ENCODE measurements at places on chromosomes 1 and 21.

DNA sequence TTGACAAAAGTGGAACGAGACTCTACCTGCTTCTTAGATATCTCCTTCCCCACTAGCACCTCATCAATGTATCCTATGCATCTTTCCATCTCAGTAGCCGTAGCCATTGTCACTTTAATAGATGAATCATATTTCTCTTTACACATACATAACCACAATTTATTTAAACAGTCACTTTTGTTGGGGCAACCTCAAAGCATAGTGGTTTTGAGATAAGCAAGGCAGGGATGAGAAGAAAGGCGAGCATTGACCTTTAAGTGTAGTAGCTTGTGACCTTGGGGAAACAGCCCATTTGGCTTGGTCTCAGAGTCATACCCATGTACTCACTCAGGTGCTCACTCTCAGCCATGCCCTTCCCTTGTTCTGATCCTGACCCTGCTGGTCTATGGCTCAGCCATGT lies 260.1 kb downstream of the C1orf94 start:
- DNase-seq, result no peak

DNA sequence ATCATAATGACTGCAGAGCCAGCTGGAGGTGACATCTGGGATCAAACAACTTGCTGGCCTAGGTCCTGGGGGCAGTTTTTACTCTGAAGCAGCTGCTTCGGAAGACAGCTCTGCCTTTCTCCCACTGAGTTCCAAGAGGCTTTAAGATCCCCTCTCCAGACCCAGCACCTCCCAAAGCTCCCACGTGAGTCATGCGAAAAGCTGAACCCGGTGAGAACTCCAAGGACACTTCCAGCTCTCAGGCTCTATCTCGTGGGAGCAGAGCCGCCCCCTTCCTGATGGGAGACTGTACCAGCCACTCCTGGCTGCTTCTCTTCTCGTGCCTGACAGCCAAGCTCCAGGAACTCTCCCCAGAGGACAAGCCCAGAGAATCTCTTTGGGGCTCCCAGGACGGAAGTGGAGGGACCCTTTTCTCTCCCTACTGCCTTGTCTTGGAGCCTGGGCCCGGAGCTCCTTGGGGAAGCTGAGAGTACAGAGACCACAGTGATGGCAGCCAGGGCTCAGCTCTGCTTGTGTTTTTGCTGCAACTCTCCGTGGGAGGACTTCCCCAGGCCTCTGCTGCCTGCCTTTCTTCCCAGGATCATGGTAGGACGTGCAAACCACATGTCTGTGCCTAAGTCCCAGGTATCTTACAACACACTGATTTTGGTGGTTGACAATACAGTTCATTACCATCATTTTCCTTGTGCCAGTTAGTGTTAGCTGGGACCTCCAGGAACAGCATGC lies 40.6 kb downstream of the STUM start:
- no peak for DNase-seq

GRCh38 chr1:207836591-207837347 lies 74.2 kb downstream of the CD34 start:
- DNase-seq, result no peak

DNA sequence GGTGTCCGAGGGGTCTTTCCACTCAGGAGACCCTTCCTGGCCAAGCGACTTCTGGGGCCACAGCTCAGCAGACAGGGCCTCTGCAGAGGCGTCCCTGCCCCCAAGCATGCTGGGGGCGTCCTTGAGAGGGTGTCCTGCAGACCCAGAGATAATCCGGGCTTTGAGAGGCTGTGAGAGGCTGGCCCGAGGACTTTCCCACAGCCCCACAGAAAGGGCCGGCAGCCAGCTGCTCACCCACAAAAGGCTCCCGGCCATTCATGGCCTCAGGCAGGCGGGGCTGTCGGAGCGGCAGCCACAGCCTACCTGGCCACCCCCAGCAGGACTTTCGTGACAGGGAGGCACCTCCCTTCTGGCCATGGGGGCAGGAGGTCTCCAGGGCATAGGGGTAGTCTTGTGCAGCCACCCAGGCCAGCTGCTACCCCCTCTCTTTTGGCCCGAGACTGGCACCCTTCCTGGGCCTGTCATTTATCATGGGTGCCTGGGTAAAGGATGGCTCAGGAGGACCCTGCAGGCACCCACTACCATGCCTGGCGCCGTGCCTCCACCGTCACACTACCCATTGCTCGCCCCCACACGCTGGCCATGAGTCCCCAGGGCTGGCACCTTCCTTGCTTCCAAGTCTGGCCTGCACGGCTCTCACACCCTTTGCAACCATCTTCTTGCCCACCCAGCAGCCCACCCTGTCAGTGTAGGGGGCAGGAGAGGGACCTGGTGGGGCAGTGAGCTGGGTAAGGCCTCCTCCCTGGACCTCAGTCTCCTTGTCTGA lies 11.1 kb upstream of the TNFRSF14 start:
- no peak for DNase-seq

- peak; percentile 6 for DNase-seq
These were observed 101.2 kb downstream of the AKT3 start for GRCh38 chr1:243748706-243749283.

GRCh38 chr1:151518936-151519335 lies 7.7 kb downstream of the CGN start:
- no peak for DNase-seq

DNA sequence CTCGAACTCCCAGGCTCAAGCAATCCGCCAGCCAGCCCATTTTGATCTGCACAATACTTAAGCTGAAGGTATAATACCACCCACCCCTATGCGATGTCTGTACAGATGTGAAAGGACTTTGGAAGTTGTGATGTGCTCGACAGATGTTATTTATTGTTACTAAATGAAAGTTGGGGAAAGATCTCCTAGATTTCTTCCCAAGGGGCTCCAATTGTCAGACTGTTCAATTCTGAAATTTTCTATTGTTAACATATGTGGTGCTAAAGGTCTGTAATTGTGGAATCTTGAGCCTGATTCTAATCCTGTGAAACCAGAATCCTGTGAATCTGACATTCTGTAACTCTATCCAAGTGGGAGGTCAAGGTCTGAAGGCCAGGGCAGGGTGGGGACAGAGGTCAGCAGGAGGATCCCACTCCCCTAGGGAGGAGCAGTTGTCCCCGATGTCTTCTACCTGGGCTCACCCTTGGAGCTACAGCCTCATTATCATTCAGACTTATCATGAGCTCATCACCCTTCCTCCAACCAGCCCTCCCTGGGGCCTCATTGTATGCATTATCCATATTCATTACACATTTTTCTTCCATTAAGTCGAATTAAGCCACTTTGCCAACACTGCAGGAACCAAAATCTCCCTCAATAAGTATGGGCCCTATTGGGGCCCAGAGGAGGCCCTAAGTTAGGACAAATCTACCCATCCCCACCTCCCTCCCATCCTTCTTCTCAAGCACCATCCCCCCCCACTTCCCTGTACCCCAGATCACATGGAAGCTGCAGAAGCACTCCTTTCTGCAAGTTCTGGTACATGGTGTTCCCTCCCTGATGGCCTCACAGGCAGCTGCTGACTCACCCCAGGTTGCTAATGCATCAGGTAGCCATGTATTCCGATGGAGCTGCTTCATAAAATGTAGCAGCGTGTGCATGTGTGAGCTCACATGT lies 32.3 kb downstream of the SHISAL2A start:
- no peak for DNase-seq

DNA sequence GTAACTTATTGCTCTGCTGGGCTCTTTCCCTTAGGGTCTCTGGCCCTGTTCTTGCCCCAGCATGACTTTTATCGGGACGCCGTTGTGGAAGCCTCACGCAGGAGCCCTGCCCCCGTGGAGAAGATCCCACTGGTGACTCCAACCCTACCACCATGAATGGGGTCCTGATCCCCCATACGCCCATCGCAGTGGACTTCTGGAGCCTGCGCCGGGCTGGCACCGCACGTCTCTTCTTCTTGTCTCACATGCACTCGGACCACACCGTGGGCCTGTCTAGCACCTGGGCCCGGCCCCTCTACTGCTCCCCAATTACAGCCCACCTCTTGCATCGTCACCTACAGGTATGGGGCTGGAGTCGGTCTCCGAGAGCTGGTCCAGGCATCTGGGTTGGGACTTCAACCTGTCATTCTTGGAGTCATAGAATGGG lies 322 bp downstream of the DCLRE1B start:
- no peak for DNase-seq

- DNase-seq, result no peak
These were observed 99.5 kb downstream of the LACTBL1 start for GRCh38 chr1:22872981-22873664.

- no peak for DNase-seq
These were observed 2.0 kb downstream of the PDPN start for GRCh38 chr1:13585612-13585991.

GRCh38 chr1:9891207-9891606 lies 18.9 kb downstream of the CTNNBIP1 start:
- DNase-seq, result no peak

DNA sequence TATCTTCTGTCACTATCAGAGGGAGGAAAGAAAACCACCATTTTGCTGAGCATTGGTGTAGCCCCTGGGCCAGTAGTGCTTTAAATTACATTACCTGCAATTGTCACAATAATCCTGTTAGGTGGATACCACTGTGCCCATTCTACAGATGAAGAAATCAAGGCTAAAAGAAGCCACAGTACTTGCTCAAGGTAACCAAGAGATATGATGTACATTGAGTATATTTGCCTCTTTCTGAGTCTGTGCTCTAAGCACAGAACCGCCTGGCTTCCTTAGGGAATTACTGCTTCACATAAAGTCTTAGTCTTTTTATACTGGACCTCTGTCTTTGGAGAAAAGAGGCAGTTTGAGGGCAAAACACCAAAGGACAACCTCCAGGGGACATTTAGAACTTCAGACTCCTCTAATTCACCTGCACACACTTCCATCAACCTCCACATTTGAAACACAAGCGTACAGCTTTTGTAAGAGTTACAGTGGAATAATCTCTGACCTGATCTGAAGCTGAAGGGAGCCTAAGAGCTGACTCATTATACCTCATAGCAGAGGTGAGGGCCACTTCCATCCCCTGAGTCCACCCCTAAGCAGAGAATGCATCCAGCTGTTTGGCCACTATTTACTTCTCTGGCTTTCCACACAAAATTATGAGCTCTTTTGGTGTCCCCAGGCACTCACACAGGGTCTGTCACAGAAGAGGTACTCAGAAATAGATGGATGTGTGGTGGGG lies 61.8 kb downstream of the PLPP3 start:
- no peak for DNase-seq

GRCh38 chr1:158998781-158999161 lies 10.9 kb upstream of the IFI16 start:
- DNase-seq, result peak; percentile 32

DNA sequence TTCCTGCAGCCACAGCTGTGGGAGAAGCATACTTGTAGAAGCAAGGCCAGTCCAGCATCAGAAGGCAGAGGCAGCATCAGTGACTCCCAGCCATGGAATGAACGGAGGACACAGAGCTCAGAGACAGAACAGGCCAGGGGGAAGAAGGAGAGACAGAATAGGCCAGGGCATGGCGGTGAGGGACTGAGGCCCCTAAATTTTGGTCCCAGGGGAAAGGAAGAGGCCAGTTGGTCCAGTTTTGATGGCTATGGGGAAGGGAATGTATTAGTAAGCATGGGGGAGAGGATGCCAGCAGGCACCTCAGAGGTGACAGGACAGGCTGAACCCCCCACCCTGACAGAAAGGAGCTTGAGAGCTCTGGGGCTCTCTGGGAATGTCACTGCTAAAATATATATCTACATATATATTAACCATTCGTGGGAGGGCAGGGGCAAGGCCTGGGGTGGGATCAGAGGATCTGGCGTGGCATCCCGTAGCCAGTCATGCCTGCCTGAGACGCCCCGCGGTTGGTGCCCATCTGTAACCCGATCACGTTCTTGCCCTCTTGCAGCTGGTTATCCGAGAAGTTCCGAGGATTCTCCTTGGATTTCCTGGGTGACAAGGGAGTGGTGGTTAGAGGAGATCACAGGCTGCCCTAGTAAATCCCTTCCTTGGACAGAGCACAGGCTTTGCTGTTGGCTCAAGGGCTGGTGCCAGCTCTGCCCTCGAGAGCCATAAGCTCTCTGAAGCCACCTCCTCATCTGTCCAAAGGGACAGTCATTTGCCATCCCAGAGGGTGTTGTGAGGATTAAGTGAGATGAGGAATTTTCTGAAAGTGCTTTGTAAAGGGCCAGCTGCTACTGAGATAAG lies 6.7 kb downstream of the TAGLN2 start:
- no peak for DNase-seq

DNA sequence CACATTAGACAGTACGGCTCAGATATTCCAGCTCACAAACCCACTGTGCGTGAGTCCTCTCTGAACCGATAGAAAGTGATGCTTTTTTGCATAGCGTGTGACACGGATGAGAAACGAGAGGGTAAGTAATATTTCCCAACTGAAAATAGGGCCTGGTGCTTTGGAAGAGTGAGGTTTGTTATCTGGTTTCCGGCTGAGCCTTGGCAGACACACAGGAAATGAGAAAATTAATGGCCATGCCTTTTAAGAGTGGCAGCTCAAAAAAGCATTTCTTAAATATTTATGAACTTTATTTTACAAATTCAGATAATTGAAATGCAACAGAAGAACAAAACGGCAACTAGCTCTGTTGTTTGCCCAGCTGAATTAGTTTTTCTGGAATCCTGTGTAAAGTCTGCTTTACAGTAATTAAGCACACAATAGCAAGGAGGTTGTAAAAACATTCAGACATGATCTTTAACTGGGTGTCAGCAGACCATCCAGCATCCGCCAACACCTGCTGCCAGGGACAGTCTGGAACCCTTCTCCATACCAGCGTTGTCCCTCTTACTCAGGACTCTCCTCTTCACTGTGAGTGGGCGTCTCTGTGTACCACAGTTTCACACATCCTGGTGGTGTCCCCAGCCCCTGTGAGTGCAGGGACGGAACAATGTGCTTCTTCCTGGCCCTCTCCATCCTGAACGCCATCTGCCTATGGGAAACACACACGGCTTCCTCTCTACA lies 155.4 kb downstream of the PGBD5 start:
- no peak for DNase-seq

- no peak for DNase-seq
These were observed 90.1 kb downstream of the OMA1 start for GRCh38 chr1:58456470-58456869.

- no peak for DNase-seq
These were observed 327.5 kb upstream of the POGK start for GRCh38 chr1:166511761-166512160.

DNA sequence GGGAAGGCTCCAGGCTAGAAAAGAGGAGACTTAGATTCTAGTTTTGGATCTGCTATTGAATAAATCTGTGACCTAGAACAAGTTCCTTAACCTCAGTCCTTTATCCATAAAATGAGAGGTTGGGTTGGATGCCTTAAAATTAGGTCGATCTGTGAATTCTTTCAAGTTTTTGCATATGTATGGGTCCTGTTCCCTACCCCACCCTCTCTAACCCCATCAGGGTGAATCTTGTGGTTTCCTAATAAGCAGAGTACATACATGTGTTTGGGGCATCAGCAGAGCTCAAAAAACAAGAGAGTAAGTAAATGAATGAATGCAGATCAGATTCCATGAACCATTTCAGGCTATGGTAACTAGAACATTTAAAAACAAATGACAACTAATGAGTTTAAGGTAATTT lies 6.2 kb downstream of the SPRR4 start:
- DNase-seq, result no peak

DNA sequence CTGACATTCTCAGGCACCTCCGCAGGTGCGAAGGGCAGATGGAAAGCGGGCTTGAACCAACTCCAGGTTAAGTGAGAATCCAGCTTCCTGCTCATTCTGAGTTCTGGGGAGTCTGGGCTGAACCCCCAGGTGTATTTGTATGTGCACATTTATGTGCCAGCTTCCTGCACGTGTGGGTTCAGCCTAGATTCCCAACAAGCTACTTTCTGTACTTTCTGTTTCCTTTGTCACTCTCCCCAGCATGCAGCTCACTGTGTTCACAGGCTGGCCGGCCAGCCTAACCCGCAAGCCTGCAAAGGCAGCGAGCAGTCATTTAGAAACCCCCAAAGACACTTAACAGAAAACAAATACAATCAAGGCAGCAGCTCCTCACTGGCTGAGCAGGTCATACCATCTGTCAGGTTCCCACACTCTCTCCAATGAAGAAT lies 1.3 kb upstream of the IL19 start:
- no peak for DNase-seq

All from stimulated activated CD4-positive, alpha-beta T cell treated with anti-CD3 and anti-CD28 coated beads, Interleukin-2, amount 100 ng/mL, for 4 hours (primary cell).